ENCODE measurements at places on chromosomes 5 and 9.

DNA sequence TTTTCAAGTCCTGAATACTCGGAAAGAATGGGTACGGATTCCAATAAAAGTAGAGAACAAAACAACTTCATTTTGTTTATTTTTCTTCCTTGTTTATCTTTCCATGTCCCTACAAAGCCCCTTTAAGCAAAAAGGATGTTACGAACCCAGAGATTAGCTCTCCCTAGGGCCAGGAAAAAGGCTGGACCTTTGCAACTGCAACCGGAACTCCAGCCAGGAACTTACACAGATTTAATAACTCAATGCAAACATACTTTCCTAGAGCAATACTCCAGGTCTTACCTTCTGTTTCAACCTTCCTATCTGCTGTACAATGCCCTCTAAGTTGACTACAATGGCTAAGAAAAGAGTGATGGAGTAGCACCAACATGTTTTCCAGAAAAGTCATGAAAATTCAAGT lies 7.0 kb downstream of the DENND1A start:
- no peak for DNase-seq

- no peak for DNase-seq
Observed at GRCh38 chr5:132264546-132265335, 7.2 kb downstream of the PDLIM4 start.

DNA sequence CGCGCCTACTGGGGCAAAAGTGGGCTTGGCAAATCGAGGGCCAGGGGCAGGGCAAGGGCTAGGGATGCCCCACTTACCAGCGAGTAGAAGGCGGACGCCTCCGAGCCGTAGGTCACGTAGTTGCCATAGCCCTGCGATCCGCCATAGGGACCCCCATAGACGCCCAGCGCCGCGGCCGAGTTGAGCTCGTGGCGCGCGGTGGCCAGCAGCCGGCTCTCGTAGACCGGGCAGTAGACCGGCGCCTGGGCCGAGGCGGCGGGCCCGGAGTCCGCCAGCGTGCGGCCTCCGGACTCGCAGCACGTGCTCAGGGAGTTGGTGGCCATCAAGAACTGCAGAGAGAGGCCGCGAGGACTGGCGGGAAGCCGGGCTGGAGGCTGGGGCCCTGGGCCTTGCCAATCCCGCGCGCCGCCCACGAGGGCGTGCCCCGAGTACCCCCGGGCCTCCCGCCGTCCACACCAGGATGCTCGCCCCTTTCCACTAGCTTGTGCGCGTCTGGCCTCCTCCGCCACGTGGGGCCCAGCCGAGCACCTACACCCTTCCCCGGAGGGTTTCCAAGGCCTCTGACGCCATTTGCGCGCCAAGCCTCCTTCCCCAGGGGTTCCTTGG lies 891 bp downstream of the IRX4 start:
- no peak for DNase-seq

DNA sequence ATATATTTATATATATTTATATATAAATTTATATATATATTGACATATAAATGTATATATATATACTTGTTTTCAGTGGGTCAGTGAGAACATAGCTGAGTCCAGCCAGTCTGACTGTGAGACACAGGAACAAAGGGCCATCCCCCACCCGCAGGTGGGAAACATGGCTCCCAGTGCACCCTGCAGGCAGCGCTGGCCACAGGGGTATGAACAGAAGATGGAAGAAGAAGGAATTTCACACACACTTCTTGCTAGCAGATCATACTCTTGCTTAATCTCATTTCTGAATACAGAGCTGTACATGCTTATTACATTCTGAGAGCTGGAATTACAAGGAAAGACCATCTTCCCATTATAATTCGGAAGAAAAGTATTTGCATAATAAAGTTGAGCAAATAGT lies 595.4 kb downstream of the IRX1 start:
- DNase-seq = no peak

GRCh38 chr5:56480705-56481427 lies 247.7 kb upstream of the ANKRD55 start:
- DNase-seq = no peak

- no peak for DNase-seq
Observed at GRCh38 chr9:72855890-72856523, 96.8 kb downstream of the ALDH1A1 start.

- DNase-seq = no peak
Observed at GRCh38 chr9:137105814-137106661, 8.5 kb downstream of the DPP7 start.

DNA sequence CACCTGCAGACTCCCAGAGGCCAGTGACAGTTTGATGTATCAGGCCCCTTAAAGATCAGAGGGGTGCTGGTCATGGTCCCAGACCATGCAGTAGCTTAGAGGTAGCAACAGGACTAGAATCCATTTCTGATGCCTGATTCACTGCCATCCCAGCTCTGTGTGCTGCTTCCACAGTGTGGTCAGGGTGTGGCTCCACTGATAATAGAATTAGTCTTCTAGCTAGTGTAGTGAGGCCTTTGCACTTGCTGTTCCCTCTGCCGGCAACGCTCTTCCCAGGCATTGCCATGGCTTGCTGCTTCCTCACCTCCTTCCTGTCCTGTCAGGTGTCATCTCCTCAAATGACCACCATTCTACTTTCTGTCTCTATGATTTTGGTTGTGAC lies 15.8 kb downstream of the PPARGC1B start:
- no peak for DNase-seq

- DNase-seq = no peak
Observed at GRCh38 chr9:98453589-98454311, 198.3 kb upstream of the TBC1D2 start.

DNA sequence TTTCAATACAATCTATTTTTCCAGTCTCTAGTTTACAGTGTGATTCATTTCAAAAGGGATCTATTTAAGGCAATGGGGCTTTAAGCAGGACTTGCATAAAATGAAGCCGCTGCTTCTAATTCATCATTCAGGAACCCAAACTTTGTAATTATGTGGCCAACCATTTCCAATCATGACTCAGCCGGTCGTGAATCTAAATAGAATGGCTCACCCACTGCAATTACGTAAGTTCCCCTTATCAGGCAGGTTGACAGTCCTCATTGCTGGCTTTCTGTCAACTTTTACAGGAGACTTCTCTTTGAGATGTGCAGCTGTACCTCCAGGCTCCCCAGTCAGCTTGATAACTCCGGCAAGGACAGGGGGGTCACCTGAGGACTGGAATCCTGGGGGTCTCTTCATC lies 152.8 kb upstream of the DAP start:
- peak; percentile 67 for DNase-seq

- no peak for DNase-seq
Observed at GRCh38 chr9:135385793-135386192, 93.8 kb upstream of the PPP1R26 start.

GRCh38 chr5:171032435-171032973 lies 170.7 kb downstream of the RANBP17 start:
- no peak for DNase-seq

GRCh38 chr5:138972230-138972629 lies 97.1 kb upstream of the LRRTM2 start:
- peak; percentile 36 for DNase-seq

DNA sequence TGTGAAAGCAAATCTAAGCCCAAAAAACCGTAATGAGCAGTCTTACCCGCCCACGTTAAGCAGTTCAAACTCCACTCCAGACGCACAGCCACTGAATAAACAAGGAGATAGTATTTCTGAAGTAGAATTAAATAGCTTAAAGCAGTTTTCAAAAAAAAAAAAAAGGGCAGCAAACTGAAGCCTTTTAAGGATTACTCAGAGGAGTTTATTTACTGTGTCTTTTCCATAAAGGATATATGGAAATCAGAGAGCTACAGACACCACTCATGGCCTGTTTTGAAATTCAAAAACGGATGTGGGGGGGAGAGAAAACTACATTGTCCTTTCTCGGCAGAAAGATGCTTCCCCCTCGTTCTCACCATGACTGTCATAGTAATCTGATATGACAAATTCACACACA lies 83.7 kb upstream of the IRX1 start:
- DNase-seq = no peak
